Hair follicular keratinocyte (primary cell): ENCODE measurements at places on chromosomes 5 and 9. TPM values are rescaled to one million over a fixed set of nuclear protein-coding genes. Genes with fewer than 3 reads are reported as not detected.

The CDO1 gene
- not detected in 2 replicates for total RNA-seq

The PARP8 gene
- 7.6 and 8.8 TPM in 2 replicates for total RNA-seq

The CRHBP gene
- not detected in 2 replicates for total RNA-seq

The LECT2 gene
- not detected in 2 replicates for total RNA-seq

The EIF4EBP3 gene
- total RNA-seq: 6.4 and 7.2 TPM in 2 replicates

The ANGPTL2 gene
- 0.08 TPM in 2 replicates for total RNA-seq

The TNFSF8 gene
- not detected in 2 replicates for total RNA-seq

The EGFLAM gene
- total RNA-seq: 0.31 and 1.1 TPM in 2 replicates

The PCDHA9 gene
- total RNA-seq: not detected in 2 replicates

The TENT4A gene
- total RNA-seq: 9.7 and 13.5 TPM in 2 replicates

The WDR5 gene
- 24.1 and 37.4 TPM in 2 replicates for total RNA-seq

The FOXD4 gene
- total RNA-seq: 0.08 and 0.65 TPM in 2 replicates

The FOXI1 gene
- total RNA-seq: not detected in 2 replicates

The IL9 gene
- total RNA-seq: not detected in 2 replicates

The RASEF gene
- 0.19 and 0.55 TPM in 2 replicates for total RNA-seq

The TDRD7 gene
- 3.0 and 4.6 TPM in 2 replicates for total RNA-seq

The C9orf153 gene
- total RNA-seq: not detected in 2 replicates

The IFNA21 gene
- not detected in 2 replicates for total RNA-seq

The C5orf34 gene
- 4.3 and 7.7 TPM in 2 replicates for total RNA-seq
